ENCODE measurements at places on chromosomes 7 and 10.

DNA sequence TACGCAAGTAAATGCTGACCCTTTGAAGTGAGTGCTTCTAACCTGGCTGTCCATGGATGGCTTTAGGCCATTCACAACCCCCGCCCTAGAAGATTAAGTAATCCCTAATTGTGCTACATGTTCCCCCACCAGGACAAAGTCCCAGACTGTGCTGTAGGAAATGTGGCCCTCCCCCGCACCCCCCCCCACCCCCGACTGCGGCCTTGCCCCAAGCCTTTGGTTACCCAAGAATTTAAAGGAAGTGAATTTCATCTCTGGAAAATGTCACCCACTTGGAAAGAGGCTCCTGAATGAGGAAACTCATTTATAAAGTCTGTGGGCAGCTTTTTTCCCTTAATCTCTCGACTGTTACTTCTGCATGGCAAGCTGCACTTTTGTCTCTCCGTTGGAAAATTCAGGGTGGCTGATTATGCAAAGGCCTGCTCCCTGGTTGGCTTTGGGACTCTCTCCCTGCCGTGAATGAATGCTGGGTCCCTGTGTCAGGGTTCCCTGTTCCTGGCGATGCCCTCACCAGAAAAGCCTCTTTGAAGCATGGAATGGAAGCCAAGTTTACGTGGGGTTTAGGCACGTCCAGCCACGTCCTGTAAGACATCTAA, 31.4 kb upstream of the AQP1 start:
- DNase-seq: peak; percentile 66

DNA sequence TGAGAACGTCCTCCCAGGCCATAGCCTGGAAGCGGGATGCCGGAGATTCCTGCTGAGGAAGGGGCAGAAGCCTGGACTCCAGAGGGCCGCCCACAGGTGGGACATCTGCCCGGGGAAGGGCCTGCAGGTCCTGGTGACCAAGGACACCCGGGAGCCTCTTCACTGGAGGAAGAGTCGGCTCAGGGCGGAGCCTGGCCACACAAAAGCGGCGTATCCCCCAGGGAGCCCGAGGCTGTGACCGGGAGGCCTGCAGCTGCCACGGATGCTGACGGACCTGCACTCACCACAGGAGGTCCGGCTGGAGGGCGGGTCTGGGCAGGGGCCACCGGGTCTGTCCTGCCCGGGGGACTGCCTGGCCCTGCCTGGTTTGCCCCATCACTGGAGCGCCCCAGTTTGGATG, 15.5 kb upstream of the ADGRA1 start:
- no peak for DNase-seq

GRCh38 chr10:48711830-48712229, 27.2 kb downstream of the WDFY4 start:
- no peak for DNase-seq

DNA sequence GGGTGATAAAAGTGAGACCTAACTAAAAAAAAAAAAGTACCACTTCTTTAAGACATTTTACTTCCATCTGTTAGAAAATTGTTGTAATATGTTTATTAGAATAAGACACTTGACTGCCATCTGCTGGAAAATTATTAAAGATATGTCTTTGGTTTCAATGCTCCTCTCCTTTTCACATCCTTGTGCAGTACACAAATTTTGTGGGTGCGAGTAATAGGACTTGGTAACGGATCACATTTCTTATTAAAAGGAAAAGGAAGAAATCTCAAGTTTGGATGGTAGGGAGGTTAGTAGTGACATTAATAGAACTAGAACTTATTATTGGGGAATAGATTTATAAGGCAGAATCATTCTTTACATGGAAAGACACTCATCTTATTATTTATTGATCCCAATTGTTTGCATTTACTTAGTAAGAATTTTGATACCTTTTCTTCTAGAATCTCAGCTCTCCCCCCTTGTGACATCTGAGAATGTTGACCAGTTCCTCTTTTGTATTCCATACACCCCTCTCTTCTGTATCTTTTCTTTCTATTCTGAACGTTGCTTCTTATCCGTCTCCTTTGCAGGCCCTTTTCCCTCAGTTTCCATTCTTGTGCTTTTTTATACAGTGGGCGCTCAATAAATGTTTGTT, 43.0 kb upstream of the RPA3 start:
- DNase-seq: peak; percentile 72

GRCh38 chr7:88485821-88486220, 179.1 kb upstream of the STEAP4 start:
- DNase-seq: no peak

GRCh38 chr7:1558841-1559625, 3.0 kb upstream of the TMEM184A start:
- DNase-seq: no peak

DNA sequence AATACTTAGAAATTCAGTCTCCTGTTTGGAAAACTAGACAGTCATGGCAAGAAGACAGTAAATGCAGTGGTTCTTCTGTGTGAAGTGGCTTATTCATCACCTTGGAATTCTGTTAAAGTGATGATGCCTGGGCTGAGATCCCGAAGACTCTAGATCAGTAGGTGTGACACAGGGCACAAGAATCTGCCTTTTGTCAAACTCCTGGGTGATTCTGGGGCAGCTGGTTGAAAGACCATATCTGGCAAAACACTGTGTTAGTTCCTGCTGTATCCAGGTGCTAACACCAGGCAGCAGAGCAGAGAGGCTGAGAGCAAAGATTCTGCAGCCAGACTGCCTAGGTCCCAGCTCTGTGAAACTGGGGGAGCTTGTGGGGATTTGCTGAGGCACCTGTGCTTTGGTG, 26.5 kb downstream of the MRC1 start:
- DNase-seq: no peak
